ENCODE measurements at places on chromosomes 7 and 10.

- DNase-seq: no peak
These were observed 36.1 kb upstream of the ZNF138 start for GRCh38 chr7:64758151-64758550.

DNA sequence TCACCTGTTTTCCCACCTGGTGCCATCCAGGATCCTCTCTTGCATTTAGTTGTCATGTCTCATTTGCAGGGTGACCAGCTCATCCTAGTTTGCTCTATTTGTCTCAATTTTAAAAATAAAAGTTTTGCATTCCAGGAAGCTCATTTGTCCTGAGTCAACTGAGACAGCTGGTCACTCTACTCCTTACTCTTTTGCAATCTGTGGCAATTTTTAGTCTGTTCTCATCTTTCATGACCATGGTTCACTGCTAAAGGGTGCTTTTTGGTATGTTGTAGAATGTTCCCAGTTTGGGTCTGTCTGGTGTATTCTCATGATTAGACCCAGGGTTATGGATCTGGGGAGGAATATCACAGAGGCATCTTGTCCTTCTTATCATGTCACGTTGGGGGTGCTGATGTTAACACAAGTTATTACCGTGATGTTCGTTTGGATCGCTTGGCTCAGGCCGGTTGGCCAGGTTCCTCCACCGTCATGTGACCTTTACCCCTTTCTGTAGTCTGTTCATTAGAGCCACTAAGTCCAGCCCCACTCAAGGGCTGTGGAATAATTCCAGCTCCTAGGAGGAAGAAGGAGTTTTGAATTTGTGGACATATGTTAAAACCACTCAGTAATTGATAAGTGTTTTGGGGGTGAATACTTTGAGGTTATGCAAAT lies 103.3 kb upstream of the IGFBP3 start:
- no peak for DNase-seq

DNA sequence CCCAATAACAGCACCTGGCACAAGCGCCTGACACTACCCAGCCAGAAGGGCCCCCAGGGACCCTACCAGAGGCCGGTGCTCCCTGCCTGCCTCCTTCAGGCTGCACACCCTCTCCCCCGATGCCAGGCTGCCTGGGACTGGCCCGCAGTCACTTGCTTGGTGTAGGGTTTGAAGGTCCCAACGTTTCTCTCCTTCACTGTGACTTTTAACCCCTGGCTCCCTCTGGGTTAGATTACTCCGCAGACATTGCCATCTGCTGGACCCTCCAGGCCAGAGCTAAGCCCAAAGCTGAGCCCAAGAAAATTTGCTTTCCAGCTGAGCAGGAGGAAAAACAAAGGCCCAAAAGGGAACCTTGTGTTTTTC lies 6.9 kb downstream of the CDHR1 start:
- no peak for DNase-seq

GRCh38 chr10:49080071-49080470 lies 35.3 kb downstream of the VSTM4 start:
- DNase-seq: no peak

DNA sequence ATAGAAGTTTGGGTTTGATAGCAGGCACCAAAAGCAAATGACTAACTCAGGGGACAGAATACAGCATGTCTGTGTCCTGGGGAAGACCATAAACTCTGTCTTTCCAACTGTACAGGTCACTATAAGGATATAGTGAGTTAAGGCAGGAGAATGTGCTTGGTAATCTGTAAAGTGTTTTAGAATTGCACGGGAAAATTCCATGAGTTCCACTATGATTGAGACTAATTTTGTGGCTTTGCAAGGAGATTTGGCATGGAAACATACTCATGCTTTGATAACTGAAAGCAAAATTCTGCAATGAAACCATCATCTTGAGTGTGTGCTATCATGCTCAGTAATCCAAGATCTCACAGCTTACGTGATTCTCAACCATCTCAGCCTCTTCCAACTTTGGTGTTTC lies 152.6 kb downstream of the PKD1L1 start:
- DNase-seq: no peak

GRCh38 chr10:70791386-70792039 lies 6.3 kb upstream of the TBATA start:
- no peak for DNase-seq

All from stimulated activated CD4-positive, alpha-beta T cell treated with anti-CD3 and anti-CD28 coated beads, TNF-alpha, amount 100 ng/mL, for 48 hours (primary cell).